ENCODE measurements at places on chromosomes 4 and X.

DNA sequence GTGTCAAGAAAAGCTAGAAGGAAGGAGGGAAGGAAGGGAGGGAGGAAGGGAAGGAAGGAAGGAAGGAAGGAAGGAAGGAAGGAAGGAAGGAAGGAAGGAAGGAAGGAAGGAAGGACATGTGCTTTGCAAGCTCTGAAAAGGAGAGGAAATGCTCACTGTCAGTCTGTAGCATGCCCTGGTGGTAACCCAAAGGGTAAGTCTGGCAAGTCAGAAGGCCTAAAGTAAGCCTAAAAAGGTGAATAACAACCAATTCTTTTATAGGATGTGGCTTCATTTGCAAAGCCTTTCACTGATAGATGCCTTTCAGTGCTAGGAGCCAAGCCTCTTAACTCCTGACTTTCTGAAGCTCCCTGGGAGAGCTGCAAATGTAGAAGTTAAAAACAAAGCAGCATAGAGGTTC, 542.6 kb downstream of the CFAP47 start:
- DNase-seq: no peak

DNA sequence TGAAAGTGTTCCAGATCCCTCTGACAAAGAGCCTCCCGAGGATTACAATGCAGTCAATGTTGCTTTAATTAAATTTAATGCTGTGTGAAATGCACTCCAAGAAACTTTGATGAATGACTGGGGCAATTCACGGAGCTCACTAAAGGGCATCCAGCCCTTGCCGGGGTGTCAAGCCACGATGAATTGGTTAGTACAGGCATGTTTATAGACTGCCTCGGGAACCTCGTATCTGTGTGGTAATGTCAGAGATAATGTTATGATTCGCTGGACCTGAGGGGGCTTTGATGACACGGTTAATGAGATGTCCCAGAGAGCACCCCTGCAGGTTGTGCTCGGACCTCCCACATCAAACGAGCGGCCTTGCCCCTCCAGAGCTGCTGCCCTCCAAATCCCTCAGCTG, 428.8 kb downstream of the NKX6-1 start:
- no peak for DNase-seq

DNA sequence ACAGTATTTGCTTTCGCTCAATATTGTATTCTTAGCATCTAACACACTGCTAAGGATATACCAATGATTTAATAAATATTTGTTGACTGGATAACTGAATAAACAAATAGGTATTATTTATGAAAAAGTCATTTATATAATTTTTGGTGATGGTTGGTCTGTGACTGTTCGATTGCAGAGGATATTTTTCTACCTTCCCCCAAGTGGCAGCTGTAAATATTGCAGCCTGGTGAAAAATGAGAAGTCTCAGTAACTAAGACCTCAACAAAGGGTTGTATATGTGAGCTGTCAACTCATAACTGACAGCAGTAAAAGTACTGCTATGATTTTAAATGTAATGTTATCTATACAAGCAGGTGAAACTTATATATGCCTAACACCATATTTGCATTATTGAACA, 36.0 kb downstream of the HTR2C start:
- DNase-seq: no peak

DNA sequence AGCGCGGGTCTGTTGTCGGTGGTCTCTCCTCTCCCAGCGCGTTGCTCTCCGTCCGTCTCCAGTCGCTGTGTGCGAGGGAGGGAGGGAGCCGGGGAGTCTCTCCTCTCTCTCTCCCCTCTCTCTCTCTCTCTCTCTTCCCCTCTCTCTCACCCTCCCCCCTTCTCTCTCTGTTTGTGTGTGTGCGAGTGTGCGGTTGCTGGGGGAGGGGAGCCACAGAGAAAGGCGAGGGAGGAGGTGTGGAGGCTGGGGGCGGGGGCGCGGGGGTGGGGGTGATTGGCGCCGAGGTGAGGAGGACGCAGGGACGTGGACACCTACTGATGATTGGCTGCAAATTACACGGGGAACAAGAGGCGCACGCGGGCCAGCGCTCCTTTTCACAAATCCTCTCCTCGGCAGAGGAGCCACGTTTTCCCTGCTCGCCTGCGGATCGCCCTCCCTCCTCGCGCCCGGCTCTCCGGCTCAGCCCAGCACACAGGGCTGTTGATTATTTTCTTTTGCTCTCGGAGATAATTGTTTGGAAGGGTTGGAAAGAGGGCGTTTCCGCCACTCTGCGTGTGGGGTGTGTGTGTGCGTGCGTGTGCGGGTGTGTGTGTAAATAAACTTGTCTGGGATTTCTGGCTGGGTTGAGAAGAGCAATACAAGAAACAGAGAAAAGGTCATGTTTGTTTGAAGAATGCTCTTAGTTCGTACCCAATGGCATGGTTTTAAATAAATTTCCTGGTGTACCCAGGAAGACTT, at the start of gene CXXC4:
TSS of gene CXXC4 (minus strand) at position 73 of the 738 bp plus-strand sequence. CDS start 3,092 bp downstream, outside the sequence.
- no peak for DNase-seq

GRCh38 chr4:135185256-135185655, 983.7 kb upstream of the PABPC4L start:
- DNase-seq: no peak

DNA sequence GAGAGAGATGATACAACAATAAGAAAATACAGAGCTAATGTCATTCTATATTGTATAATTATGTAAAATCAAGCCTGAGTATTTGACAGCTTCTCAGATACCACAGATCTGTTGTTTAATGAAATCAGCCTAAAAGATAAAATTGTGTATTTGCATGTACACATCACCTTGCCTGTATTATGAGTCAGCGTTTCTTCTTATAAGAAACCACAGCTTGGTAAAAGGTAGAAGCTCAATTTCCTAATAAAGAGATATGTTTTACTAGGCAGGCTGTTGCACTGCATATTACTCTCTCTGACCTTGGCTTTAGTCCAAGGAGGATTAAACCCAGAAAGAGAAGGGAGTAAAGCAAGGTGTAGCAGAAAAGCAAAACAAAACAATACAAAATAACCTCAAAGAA, 121.3 kb downstream of the PPARGC1A start:
- DNase-seq: no peak

- no peak for DNase-seq
Measured at GRCh38 chrX:43953218-43953617, 20.0 kb downstream of the NDP start.

DNA sequence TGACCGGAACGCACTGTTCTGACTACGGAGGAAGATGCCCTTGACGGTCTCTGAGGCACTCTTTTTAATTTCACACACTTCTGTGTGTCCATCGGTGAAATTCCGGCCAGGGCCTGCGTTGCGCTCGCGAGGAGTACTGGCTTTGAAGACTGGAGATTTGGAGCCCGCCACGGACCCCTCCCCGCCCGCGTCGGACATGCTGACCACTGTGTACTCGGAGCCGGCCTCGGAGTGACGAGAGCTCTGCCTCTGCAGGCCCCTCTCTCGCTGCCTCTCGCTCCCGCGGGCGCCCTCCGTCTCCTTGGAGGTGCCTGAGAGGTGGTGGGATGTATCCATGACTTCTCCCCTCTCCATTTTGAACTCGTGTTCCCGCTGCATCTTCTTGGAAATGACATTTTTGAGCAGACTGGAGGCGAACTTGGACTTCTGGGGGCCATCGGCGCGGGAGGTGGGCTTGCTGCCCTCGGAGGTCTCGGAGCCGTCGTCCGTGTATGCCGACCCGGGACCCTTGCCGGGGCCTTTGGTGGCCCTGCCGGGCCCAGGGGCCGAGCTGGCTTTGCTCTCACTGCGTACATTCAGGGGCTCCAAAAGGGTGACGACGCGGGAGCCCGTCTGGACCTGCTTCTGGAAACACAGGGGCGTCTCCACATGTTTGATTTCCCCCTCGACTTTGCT, 5.7 kb downstream of the C4orf54 start:
- DNase-seq: no peak

- DNase-seq: no peak
Measured at GRCh38 chr4:472881-473569, 25.9 kb downstream of the ZNF721 start.

DNA sequence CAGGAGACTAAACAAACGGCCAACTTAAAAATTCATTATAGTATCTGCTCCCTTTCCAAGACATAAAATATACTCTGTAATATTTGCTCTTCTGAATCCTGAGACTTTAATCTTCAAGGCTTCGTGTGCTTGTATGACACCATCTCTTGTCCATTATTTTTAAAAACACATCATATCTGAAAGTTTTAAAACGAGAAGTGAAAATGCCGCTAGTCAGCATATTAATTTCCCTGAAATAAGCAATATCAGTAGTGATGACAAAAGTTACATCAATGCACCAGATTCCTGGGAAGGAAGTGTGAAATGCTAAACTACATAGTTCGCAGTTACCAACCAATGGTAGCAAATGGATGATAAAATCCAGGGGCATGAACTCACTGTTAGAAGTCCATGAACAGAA, 66.8 kb upstream of the EXOC1L start:
- DNase-seq: no peak

GRCh38 chr4:128347930-128348660, 60.5 kb upstream of the PGRMC2 start:
- DNase-seq: no peak

- no peak for DNase-seq
Measured at GRCh38 chr4:139736274-139736660, 70.6 kb downstream of the MGST2 start.

- DNase-seq: no peak
Measured at GRCh38 chr4:96786306-96786705, 946.4 kb downstream of the PDHA2 start.

DNA sequence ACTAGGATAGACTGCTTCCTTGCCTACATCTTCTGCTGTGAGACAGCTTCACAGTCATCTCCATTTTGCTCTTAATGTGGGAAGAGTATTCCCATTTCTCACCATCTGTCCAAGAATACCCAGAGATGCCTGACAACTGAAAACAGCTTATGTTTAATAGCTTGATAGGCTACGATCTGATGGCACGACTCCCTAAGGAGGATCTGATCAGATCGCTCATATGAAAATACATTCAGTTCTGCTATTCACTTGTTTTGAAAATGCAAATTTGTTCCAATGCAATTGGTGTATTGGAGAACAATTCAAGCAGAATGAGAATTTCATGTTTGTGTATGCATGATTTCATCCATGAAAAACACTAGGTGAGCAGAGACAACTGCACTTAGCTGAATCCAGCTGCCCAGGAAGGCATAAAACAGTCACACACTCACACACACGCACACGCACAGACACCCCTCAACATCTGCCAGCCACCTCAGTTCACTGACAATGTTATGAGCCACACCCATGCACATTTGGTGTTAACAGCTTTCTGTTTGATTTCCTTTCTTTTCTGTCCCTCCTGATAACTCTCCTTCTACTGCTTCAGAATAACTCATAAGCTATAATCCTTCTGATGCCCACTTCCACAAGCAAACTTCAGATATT, 29.6 kb downstream of the TRIML1 start:
- no peak for DNase-seq

GRCh38 chr4:108762559-108763225, at the start of gene ETNPPL:
Gene ETNPPL, minus strand, starts transcription at chr4:108763053. Its CDS starts 155 bp downstream, at chr4:108762898.
- no peak for DNase-seq

DNA sequence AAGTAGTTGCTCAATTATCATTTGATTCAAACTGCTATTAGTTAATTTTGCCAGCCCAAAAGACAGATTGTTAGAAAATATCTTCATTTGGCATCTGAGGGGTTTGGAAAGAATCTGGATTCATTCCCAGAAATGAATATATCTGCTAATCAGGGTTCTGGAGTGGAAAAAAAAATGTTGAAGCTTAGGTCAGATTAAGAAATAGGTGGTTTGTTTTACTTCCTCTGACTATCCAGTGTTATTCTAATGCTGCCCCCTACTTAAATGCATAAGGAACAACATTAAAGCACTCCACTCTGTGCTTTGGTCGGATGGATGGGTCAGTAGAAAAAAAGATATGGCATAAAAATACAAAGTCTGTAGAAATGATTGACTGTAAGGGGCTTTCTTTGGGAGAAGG, 89.0 kb downstream of the LUZP4 start:
- no peak for DNase-seq

GRCh38 chr4:72969976-72970375, 99.5 kb downstream of the COX18 start:
- DNase-seq: no peak

GRCh38 chrX:10110984-10111363, 45.8 kb upstream of the CLCN4 start:
- no peak for DNase-seq

DNA sequence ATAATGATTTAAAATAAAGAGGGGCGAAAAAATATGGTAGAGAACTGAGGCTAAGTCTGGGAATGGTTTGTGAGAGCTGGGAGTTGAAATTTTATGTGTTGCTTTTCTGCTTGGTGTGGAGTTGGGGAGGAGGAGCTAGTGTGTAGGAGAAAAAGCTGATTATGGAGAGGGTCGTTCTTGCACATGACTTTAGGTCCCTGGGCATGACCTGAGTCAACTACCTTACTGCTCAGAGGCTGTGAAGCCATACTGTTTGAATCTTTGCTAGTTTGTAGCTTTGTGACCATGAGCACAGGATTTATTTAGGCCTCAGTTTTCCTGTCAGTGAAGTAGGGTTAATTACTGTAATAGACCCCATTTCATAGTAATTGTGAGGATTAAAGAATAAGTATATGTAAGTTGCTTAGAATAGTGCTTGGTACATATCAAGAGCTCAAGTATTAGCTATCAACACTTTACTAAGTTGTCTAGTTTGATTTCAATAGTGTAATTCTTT, 78.6 kb downstream of the KDM6A start:
- no peak for DNase-seq

DNA sequence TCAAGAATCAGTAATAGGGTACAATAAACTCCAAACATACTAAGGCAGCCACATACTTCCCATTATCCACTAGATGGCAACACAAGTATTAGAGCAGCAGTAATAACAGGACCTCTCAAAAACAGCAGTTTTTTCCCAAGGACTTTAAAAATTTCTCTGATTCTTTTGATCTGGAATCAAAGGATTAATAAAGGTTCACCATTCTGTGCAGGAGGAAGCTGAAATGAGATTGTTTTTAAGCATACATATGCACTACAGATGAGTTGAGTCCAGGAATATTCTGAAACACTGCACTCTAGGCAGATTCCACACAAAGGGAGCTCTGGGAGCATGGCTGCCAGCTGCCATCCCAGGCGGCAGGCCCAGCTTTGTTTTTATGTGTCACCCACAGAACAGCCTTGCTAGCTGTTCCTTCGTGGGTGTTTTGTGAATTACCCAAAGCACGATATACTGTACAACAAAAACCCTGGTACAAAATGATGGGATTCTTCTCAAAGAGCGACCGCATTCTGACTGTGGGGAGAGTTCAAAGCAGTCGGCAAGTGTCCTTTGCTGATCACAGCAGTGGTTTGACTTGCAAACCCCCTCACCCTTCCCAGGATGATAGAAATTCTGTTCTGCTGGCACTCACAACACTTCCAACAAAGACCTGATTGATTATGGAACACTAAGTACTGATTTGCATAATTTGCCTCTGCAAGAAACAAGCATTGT, 61.0 kb downstream of the STX18 start:
- no peak for DNase-seq

GRCh38 chr4:158808399-158808798, 39.6 kb downstream of the FNIP2 start:
- no peak for DNase-seq

DNA sequence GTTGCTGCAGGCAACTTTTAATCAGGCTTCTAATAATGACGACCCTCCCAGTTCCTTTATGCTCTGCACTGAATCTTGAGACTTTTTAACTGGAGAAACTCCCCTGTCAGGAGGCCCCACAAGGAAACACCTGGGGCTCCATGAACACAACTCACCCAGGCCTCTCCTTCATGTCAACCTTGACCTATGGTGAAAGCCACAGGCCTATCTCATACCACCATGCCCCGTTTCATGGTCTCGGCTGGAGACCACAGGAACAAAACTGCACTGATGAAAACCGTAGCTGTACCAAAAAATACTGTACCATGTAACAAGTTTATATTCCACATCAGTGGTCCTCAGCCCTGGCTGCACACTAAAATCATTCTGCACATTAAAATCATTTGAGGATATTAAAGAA, 57.0 kb downstream of the ZNF827 start:
- DNase-seq: no peak

- DNase-seq: no peak
Measured at GRCh38 chr4:47213539-47213938, 182.2 kb downstream of the GABRB1 start.

All from Panc1 (cell line).